Head of caudate nucleus (tissue), 42 donors: ENCODE measurements at places on chromosomes 4 and X.

DNA sequence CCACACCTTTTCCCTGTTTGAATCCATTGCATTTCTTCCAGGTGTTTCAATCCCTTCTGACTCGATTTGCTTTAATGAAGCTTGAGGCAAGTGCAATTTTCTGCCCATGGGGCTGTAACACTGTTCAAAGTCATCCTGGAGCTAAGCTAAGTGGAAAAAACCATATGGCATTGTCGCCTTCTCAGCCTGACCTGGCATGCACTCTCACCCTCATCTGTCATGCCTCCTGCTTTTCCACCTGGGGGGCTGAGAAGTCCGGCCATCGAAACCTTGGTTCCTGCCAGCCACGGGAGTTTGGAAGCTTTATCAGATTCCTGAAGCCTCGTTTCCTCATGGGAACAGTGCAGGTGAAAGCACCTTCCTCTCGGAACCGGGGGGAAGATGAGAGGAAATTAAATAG is 38.2 kb downstream of the WFS1 start:
- no peak for DNase-seq

- no peak for DNase-seq
These were observed 109.2 kb upstream of the NPY2R start for GRCh38 chr4:155099231-155099630.

DNA sequence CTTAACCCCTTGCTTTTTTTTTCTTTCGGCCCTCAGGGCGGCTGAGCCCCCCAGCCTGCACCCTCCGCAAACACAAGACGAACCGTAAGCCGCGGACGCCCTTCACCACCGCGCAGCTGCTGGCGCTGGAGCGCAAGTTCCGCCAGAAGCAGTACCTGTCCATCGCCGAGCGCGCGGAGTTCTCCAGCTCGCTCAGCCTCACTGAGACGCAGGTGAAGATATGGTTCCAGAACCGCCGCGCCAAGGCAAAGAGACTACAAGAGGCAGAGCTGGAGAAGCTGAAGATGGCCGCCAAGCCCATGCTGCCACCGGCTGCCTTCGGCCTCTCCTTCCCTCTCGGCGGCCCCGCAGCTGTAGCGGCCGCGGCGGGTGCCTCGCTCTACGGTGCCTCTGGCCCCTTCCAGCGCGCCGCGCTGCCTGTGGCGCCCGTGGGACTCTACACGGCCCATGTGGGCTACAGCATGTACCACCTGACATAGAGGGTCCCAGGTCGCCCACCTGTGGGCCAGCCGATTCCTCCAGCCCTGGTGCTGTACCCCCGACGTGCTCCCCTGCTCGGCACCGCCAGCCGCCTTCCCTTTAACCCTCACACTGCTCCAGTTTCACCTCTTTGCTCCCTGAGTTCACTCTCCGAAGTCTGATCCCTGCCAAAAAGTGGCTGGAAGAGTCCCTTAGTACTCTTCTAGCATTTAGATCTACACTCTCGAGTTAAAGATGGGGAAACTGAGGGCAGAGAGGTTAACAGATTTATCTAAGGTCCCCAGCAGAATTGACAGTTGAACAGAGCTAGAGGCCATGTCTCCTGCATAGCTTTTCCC is 3.4 kb downstream of the MSX1 start:
- DNase-seq = no peak

- DNase-seq = no peak
These were observed 4.5 kb downstream of the DMP1 start for GRCh38 chr4:87654487-87655044.

DNA sequence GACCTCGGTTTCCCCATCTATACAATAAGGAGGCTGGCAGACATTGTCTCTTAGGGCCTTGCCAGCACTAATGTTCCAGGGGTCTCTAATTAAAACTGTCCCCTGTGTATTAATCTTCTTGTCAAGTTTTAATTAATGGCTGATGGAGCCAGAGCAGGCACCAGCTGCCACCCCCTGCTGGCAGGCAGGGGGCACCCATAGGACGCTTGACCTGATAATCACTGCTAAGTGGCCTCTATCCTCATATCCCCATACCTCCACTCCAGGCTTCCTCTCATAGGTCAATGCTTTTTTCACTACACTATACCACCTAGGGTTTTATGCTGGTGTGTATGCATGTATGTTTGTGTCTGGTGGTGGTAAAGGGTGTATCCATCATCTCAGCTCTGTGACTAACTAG is 89.4 kb downstream of the EFNB1 start:
- no peak for DNase-seq
